Fibroblast of lung (primary cell): ENCODE measurements at places on chromosomes 12 and 14. TPM values are rescaled to one million over a fixed set of nuclear protein-coding genes. Genes with fewer than 3 reads are reported as not detected.

- H3K4me1 ChIP-seq: no peaks in the 10 kb centered on the region
- no peak for DNase-seq
- no peak overlapping the region for H3K27ac ChIP-seq
- H3K27me3 ChIP-seq: no peaks in the 10 kb centered on the region
Observed at GRCh38 chr14:94439453-94440057, 13.0 kb downstream of the SERPINA11 start.

BATF gene
- total RNA-seq: 0.50 and 0.51 TPM in 2 replicates

DNA sequence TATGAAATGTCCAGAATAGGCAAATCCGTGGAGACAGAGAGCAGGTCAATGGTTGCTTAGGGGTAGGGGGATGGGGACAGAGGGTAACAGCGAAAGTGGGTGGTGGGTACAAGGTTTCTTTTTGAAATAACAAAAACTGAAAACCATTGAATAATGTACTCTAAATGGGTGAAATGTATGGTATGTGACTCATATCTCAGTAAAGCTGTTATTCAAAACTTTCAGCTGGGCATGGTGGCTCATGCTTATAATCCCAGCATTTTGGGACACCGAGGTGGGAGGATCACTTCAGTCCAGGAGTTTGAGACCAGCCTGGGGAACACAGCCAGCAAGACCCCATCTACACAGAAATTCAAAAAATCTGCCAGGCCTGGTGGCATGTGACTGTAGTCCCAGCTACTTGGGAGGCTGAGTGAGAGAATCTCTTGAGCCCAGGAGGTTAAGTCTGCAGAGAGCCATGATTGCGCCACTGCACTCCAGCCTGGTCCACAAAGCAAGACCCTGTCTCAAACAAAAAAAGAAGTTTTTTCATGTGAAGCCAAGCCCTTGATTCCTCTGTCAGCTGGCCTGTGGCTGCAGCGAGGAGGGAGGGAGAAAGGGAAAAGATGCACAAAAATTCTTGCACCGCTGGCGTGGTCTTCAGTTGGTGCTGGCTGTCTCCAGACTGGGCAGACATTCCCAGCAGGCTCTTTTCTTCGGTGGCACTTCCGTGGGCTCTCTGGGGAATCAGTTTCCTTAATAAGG is 248.2 kb downstream of the SLC41A2 start:
- H3K27me3 ChIP-seq: no peaks in the 10 kb centered on the region
- no peak for DNase-seq
- no peaks in the 10 kb centered on the region for H3K36me3 ChIP-seq

DNA sequence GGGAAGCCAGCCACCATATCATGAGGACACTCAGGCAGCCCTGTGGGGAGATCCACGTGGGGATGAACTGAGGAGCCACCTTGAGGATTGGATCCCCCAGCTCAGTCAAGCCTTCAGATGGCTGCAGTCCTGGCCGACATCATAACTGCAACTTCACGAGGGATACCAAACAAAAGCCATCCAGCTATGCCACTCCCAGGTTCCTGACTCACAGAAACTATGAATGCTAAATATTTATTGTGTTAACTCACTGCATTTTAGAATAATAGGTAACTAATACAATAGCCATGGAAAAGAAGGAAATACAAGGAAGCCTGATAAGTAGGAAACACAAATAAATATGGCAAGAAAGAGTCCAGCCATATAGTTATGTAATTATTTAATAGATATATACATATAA is 42.1 kb upstream of the FAM222A start:
- H3K4me1 ChIP-seq: no peaks in the 10 kb centered on the region
- no peak overlapping the region for H3K4me3 ChIP-seq
- no peaks in the 10 kb centered on the region for H3K36me3 ChIP-seq
- DNase-seq: no peak

DNA sequence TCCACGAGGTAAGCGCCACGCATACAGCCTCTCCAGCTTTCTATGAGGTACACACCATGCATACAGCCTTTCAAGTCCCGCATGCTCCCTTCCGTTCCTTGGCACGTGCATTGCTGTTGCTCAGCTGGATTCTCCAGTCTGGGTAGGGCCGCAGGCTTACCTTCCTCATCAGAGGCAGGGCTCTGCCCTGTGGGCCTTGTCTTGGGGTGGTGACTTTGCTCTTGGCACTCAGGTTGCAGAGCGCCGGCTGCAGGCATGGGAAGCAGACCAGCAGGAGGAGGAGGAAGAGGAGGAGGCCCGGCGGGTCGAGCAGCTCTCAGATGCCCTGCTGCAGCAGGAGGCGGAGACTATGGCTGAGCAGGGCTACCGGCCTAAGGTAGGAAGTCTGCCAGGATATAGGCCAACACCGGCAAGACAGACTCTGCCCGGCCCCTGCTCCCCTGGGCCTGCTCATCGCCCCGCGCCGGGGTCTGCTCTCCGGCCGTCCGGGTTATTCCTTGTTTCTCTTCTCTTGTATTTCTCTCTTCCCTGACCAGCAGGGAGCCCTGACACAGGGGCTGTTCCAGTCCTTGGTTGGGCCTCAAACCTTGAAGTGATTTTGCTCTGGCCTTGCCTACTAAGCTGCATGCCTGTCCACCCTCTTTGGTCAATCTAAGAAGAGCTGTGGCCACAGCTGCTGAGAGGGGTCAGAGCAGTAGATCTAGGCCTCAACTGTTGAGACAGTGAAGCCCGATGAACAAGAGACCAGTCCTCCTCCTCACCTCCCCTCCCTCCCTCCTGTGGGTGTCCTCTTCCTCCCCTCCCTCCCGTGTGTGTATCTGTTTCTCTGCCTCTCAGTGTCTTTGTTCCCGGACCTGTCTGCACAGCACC is 15.3 kb downstream of the TCHP start:
- no peak for DNase-seq
- peaks cover 2% of the 10 kb centered on the region for H3K4me1 ChIP-seq
- H3K27ac ChIP-seq: no peak overlapping the region
- H3K27me3 ChIP-seq: no peaks in the 10 kb centered on the region

DNA sequence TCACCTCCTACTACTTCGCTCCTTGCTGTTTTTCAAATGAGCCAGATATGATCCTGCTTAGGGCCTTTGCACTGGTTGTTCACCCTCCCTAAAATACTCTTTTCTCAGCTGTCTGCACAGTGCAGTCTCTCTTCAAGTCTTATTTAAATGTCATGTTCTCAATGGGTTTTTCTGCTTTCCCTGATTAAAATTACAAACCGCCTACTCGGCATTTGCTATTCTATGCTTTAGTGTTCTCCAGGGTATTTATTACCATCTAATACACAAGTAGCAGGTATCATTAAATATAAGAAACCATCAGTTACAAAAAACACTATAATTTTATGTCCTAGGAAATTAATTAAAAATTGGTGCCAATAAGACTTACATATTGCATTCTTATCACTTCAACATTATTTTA is 108.0 kb upstream of the TMTC1 start:
- H3K4me3 ChIP-seq: no peak overlapping the region
- no peaks in the 10 kb centered on the region for H3K27me3 ChIP-seq
- no peaks in the 10 kb centered on the region for H3K36me3 ChIP-seq
- no peaks in the 10 kb centered on the region for H3K4me1 ChIP-seq

- no peak overlapping the region for H3K27ac ChIP-seq
- no peaks in the 10 kb centered on the region for H3K4me1 ChIP-seq
- no peaks in the 10 kb centered on the region for H3K36me3 ChIP-seq
- no peaks in the 10 kb centered on the region for H3K27me3 ChIP-seq
- DNase-seq: no peak
Observed at GRCh38 chr14:104224506-104225277, 86.3 kb downstream of the KIF26A start.

- H3K27me3 ChIP-seq: no peaks in the 10 kb centered on the region
- peak; percentile 45 for DNase-seq
- no peaks in the 10 kb centered on the region for H3K36me3 ChIP-seq
- peak overlapping the region; percentile 93 for H3K27ac ChIP-seq
Observed at GRCh38 chr12:104218935-104219334, 3.4 kb downstream of the TXNRD1 start.

GRCh38 chr12:49564686-49565405 is 3.1 kb downstream of the MCRS1 start:
- H3K36me3 ChIP-seq: peaks cover 20% of the 10 kb centered on the region
- DNase-seq: no peak
- H3K4me1 ChIP-seq: peaks cover 3% of the 10 kb centered on the region
- no peak overlapping the region for H3K4me3 ChIP-seq

DNA sequence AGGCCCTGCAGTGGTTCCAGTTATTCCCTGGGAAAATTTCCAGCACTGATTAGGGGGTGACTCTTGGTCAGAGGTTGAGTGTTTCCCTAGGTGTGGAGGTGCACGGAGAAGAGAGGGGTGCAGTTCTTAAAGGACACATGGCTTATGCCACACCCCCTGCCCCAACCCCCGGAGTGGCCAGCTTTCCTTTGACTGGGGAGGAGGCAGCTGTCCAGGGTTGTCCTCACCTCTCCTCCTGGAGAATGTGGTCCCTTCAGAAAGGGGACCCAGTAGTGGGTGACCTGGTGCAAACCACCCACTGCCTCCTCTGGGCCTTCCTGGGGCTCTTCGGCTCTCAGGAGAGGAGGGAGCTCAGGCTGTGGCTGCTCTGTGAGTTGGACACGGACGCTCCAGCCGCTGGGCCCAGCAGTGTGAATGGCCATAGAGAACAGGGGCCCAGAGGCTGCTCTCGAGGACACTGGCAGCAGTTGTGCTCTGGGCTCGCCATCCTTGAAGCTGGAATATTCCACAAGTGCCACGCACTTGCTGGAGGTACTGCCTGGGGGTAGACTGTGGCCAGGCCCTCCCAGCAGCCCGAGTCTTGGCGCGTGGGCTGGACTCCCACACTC is 13.6 kb downstream of the PACS2 start:
- H3K36me3 ChIP-seq: no peaks in the 10 kb centered on the region
- H3K4me1 ChIP-seq: peaks cover 4% of the 10 kb centered on the region
- H3K4me3 ChIP-seq: no peak overlapping the region

- H3K27me3 ChIP-seq: no peaks in the 10 kb centered on the region
- peaks cover 19% of the 10 kb centered on the region for H3K4me1 ChIP-seq
- no peak overlapping the region for H3K27ac ChIP-seq
- H3K4me3 ChIP-seq: no peak overlapping the region
- peaks cover 16% of the 10 kb centered on the region for H3K36me3 ChIP-seq
Observed at GRCh38 chr14:52873694-52874093, 77.2 kb downstream of the FERMT2 start.

- peak overlapping the region; percentile 65 for H3K27ac ChIP-seq
- DNase-seq: peak; percentile 50
- peaks cover 6% of the 10 kb centered on the region for H3K27me3 ChIP-seq
- H3K4me3 ChIP-seq: peak overlapping the region; percentile 70
- H3K4me1 ChIP-seq: no peaks in the 10 kb centered on the region
- peaks cover 2% of the 10 kb centered on the region for H3K36me3 ChIP-seq
Observed at GRCh38 chr14:53953828-53954550, 2.6 kb downstream of the BMP4 start.

FGF6 gene
- total RNA-seq: not detected in 2 replicates
